ENCODE measurements at places on chromosomes 4 and X.

DNA sequence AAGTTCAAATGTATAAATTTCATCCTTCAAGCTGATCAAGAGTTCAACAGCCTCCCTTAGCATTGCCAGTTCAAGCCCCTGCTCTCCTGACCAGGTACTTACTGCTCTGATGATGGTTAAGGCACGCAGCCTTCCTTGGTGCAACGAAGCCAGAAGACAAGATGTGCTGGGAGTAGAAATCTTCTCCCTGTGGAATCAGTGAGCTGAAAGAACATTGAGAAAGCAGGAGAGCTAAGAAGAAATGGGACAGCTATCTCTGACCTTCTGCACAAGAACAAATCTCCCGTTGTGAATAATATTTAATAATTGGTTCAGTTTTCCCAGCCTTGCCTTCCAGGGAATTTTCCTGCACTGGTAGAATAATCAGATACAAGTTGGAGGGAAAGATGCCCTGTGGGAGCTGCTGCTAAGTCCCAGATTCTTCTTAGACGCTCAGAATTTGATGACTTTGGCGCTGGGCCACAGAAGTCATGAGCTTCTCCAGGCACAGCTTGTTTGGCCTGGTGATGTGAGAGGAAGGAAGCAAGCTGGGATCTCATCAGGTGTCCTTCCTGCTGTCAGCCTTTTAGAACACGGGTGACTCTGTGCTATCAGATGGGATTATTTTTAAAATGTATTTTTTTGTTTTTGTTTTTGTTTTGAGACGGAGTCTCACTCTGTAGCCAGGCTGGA, 77.8 kb downstream of the CD38 start:
- DNase-seq, result no peak

- no peak for DNase-seq
Measured at GRCh38 chr4:121668368-121669162, 28.2 kb downstream of the ANXA5 start.

DNA sequence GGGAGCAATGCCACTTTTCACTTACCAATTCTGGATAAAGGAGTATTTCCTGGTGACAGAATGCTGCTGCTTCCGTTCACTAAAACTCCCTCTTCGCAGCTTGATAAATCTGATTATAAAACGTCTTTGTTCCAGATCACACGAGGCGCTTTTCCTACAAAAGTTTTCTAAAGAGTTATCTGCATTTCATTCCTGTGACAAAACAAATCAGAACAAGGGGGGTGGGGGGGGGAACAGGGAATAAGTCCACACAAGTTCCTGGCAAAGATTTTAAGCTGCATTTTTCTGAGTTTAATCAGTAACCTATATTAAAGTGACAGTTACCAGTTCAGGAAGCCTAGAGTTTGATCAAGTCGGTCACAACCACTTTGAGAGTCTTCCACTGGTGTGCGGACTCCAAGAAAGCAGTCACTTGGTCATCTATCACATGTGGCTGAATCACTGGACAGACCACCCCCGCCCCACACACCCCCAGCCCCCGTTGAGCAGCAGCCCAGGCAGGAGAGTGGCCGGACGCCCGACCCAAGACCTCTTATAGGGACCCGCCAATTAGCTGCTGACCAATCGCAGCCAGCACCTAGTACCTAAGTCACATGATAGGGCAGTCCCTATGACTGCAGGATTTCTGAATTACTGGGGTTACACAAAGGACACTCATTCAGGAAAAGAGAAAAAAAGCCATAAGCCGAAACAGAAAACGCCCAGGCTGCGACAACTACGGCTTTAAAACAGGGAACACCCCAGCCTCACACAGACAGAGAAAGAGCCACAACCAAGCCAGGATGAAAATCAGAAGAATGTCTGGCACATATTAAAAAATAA, 569.3 kb upstream of the DIPK2B start:
- peak; percentile 53 for DNase-seq

DNA sequence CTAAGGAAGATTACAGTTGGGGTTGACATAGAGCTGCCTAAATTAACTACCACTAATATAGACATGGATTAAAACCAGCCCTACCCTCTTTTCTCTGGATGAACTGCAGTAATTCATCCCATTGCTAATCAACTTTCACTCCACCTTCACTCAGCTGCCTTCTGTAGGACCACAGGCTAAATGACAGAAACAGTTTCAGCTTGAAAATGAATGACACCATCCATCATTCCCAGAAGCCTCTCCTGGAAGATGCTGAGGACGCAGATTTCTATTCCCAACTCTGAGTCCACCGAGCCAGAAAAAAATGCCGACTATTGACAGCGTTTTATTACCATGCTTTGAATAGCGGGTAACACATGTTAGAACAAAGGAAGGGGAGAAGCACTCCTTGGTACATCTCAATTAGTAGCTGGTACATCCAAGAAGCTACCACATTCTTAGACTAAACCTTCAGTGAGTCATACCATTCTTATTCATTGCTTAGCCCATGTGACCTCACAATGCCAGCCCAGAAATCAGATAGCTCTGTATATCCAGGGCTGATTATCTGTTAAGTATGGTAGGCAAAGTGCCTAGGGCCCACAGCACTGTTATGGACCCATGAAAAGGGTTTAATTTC, 25.3 kb downstream of the DCX start:
- no peak for DNase-seq

GRCh38 chr4:83906561-83906960, 370.7 kb downstream of the GPAT3 start:
- no peak for DNase-seq

DNA sequence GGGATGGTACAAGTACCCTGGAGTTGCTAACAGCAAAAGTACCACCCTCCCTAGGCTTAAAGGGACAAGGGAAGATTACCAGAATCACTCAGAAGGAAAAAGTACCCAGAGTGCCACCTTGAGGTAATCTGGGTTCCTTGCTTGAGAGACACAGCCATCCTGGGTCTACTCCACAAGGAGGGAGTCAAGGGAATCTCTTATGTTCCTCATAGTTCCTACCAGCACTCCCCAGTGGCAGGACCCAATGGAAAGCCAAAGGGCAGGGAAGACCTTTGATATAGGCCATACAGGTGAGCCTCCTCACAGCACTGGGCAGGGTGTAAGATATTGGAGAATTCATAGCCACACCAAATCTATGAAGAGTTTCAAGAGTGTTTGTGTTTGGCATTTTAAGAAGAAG, 5.7 kb downstream of the IL2 start:
- no peak for DNase-seq

GRCh38 chr4:153204247-153204671, at the start of gene TRIM2:
TRIM2 (plus strand) TSS chr4:153204443; CDS start chr4:153204531, 88 bp downstream.
- DNase-seq, result no peak

GRCh38 chr4:123443401-123444289, 47.0 kb downstream of the SPRY1 start:
- DNase-seq, result peak; percentile 33

DNA sequence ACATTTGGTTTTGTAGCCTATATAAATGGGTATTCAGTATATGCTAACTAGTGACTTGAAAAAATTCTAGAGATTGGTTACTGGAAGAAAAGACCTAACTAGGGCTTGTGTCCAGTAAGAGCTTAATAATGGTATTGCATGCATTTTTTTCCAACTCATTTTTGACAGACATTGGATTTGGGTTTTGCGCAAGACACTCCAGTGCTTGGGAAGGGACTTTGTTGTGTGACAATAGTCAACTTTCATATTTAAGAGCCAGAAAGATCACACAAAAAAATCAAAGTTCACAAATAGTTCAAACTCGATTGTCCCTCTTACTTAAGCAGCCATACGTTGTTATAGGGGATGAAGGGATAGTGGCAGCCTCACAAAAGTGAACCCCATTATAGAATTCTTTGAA, 1.2 kb upstream of the HSD17B11 start:
- DNase-seq, result no peak

- DNase-seq, result no peak
Measured at GRCh38 chr4:122259849-122260248, 107.7 kb downstream of the BLTP1 start.

GRCh38 chrX:37754516-37754915, 25.3 kb upstream of the CYBB start:
- no peak for DNase-seq

GRCh38 chr4:136395212-136395722, 1137.0 kb downstream of the PCDH18 start:
- no peak for DNase-seq

- DNase-seq, result no peak
Measured at GRCh38 chr4:4868758-4869723, 9.6 kb downstream of the MSX1 start.

DNA sequence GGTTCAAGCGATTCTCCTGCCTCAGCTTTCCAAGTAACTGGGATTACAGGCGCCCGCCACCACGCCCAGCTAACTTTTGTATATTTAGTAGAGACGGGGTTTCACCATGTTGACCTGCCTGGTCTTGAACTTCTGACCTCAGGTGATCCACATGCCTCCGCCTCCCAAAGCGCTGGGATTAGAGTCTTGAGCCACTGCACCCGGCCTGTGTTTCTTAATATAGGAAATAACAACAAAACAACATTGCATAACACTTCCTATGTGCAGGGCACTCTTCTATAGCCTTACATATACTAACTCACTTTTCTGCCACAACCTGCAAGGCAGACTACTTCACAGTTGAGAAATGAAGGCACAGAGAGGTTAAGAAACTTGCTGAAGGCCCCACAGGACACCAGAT, 12.8 kb upstream of the TMEM131L start:
- no peak for DNase-seq

DNA sequence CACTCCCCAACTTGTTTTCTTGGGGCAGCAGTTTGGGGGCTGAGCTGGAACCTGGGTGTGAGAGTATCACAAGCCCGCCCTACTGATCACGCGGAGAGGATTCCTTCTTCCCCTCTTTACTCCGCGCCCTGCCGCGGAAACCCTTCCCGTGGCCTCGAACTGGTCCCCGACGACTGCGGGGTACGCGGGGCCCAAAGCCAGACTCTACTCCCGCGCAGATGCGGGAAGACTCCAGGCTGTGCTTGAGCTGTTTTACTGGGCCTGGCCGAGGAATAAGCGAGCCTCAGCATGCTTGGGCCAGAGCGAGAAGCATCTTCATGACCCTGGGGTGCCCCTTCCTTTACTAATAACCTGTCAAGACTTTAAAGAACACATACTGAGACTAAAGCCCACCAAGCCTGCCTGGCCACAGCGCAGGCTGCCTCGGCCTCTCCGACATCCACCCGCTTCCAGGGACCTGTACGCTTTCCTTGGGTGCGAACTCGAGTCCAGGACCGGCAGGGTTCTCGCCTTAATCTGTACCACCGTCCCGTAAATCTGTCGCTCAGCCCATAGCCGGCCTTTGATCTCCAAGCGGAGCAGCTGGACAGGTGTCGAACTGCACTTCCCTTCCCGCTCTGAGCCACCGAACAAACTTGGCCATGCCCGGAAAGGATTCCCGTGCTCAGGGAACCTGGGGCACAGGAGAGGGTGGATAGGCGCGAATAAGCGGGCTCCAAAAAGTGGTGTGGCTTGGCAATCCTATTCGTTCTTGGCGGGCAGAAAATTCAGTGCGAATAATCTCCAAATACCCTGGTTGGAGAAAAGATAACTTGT, 55.0 kb upstream of the TMEM33 start:
- DNase-seq, result no peak

DNA sequence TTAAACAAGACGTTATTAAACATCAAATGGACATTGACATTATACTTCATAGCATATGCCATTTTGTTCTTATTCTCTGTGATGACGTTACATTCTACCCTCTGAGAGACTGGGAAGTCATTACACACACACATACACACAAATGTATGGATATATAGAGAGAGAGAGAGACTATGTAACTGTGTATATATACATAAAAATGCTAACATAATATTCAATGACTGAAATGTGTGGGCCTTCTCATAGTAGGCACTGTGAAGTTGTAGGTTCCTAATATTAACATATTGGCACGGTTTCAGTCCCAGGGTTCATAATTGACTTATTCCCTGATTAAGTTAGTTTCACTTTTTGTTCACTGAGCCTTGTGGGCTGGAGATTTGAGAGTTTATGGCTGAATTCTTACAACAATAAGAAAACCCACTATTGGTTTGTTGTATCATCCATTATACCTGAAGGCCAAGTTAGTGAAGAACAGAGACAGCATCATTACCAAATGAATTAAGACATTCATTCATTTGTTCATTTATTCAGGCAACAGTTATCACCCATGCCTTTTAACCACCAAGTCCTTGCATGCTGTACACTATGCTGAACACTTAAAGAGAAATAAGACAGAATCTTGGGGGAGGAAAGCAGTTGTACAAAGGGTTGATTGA, 68.5 kb downstream of the GAB1 start:
- DNase-seq, result no peak

GRCh38 chrX:119871245-119871598, 311 bp downstream of the RNF113A start:
- DNase-seq, result no peak

DNA sequence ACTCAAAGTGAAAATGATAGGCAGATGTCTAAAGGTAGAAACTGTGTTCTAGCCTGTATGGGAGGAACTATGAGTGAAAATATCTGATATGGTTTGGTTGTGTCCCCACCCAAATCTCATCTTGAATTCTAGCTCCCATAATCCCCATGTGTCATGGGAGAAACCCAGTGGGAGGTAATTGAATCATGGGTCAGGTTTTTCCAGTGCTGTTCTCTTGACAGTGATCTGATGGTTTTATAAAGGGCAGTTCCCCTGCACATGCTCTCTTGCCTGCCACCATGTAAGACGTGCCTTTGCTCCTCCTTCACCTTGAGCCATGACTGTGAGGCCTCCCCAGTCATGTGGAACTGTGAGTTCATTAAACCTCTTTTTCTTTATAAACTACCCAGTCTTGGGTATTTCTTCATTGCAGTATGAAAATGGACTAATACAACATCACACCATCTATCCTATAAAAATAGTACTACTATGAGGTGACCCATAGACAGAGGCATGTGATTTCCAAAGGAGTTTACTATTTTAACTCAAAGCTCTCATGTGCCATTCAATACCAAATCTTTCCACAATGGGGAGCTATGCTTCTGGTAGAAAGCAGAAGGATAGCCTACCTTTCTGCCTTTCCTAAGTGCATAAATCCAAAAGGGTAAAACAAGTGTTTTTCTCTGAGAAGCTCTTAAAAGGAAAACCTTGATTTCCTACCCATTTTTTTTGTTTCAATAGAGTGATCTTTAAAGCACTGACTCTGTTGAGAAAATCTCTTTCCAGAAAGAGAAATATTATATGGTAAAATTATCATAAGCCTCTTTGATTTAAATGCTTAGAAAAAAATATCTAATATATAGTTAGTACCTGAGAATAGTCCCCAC, 38.8 kb downstream of the SEC31A start:
- no peak for DNase-seq

- DNase-seq, result no peak
Measured at GRCh38 chrX:123685232-123685631, 47.6 kb downstream of the THOC2 start.

GRCh38 chrX:124931241-124931640, 388.4 kb upstream of the TEX13C start:
- DNase-seq, result no peak
